ENCODE measurements at places on chromosomes 3 and 15.

- DNase-seq = no peak
Measured at GRCh38 chr3:112778353-112778948, 68.2 kb downstream of the CD200R1L start.

DNA sequence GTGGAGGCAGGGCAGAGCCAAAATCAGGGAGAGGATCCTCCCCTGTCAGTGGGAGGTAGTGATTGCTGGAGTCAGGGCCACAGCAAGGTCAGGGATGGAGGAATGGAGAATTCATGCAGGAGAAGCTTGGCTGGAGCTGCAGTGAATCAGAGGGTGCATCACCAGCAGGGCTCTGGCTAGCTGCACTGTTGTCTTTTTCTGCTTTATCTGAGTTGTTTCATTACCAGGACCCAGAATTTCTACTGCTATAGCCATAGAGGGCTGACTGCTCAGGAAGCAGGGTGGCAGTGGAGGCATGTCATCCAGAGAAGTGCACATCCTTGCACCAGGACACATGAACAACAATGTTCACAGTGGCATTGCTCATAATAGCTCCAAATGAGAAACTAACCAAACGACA lies 113.5 kb upstream of the GALNT15 start:
- no peak for DNase-seq

DNA sequence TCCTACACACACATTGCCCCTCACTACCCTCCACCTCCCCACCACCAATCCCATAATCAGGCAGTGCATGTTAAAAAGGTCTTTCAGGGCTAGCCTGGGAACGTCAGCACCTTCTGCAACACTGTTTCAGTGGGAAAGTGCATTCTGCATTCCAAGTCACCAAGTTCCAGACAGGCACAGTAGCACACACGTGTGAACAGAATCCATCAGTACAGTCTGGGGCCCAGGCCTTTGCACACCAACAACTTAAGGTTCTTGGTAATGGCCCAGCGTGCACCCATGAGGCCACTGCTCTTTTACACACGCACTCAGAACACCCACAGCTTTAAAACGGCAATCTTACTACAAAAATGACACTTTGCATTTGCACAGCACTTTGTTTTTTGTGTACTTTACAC lies 1.2 kb downstream of the ANXA2 start:
- DNase-seq = no peak

DNA sequence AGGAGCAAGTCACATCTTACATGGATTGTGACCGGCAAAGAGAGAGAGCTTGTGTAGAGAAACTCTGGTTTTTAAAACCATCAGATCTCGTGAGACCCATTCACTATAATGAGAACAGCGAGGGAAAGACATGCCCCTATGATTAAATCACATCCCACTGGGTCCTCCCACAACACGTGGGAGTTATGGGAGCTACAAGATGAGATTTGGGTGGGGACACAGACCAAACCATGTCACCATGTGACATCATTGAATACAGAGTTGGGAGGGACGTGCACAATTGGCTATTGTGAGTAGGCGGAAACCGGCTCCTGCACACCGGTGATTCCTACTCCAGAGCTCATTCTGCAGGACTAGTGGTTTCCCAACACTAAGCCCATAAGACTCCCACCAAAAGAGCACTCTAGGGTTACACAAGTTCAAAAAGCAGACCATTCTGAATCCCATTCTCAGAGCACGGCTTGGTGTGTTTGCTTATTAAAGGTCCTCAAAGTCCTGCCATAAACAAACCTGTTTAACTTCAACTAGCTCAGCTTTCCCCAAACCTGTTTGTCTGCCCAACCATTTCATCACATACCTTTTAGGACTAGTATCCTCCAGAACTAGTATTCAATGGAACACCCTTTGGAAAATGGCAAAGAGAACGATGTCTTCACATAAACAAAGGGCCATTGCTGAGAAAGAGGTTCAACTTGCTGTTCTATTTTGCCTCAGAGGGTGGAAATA lies 167.6 kb downstream of the TLE3 start:
- DNase-seq = no peak

DNA sequence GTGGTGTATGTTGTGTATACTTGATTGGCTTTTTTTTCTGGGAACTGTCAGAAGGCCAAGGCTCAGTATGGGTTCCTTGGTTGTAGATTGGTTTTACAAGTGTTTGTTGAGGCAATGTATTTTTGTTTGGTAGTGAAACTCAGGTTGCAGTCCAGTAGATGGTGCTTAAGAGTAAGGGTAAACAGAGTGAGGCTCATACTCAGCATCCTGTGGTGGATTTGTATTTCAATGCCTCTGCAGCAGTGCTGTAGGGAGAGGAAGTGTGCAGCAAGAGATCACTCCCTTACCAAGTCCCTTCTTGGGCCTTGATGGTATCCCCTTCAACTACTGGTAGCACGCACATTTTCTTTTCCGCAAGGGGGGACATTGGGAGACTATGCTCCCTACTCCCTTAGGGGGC lies 428.5 kb upstream of the CNTN3 start:
- no peak for DNase-seq

DNA sequence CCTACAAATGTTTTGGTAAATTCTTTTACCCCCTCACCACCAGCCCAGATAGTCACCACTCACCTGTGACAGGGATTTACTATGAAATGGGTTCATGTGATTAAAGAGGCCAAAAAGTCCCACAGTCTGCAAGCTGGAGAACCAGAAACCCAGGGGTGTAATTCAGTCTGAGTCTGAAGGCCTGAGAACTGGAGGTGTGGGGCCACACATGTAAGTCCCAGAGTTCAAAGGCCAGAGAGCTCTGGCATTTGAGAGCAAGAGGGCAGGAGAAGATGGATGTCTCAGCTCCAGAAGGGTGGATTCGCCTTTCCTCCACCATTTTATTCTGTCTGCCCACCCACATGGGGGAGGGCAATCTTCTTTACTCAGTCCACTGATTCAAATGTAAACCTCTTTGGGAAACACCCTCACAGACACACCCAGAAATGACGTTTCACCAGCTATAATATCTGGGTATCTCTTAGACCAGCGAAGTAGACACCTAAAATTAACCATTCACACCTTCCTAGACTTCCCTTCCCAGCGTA lies 11.9 kb downstream of the RTP3 start:
- no peak for DNase-seq

DNA sequence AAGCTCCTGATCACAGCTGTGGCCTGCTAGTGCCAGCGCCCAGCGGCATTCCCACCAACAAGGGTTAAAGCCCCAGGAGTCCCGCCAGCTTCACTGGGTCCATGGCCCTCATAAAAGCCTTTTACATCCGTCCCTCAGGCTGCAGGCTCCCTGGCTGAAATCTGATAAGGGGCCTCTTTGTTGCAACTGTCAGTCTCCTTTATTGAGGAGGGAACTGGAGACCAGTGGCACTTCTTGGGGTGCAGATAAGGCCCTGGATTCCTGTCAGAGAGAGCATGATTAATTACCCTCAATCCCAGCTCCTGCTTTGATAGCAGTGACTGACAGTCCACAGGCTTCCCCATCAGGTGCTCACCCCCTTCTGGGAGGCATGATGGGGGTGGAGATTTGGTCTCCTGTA lies 30.9 kb upstream of the CLK3 start:
- no peak for DNase-seq

- DNase-seq = no peak
Measured at GRCh38 chr3:108833611-108834010, 11.0 kb downstream of the TRAT1 start.

GRCh38 chr3:9497821-9498565 lies 55.6 kb downstream of the LHFPL4 start:
- no peak for DNase-seq

DNA sequence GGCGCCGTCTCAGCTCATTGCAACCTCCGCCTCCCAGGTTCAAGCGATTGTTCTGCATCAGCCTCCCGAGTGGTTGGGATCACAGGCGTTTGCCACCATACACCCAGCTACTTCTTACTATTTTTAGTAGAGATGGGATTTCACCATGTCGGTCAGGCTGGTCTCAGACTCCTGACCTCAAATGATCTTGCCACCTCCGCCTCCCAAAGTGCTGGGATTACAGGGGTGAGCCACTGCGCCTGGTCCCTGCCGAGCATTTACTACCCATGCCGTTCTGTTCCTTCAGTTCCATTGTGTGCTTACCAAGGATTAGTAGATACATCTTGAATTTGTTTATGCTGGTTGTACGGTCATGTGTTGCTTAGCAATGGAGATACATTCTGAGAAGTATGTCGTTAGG lies 10.3 kb downstream of the CHD2 start:
- DNase-seq = no peak

DNA sequence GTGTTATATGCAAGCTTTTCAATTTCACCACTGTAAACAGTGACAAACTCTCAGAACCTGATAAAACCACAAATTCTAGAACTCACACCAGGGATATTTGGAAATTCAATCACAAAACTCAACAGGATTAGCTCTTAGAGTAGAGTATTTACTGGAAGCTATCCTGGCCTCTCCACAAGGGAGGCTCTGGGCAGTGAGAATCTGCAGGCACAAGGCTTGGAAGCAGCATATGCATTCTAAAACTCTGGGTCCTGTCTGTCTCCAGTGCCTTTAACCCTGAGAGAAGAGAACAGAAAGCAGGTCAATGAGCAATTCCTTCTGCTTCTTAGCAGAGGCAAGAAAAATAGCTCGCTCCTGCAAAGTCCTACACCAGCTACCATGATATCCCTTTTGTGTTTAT lies 23.4 kb downstream of the PLSCR4 start:
- DNase-seq = no peak

DNA sequence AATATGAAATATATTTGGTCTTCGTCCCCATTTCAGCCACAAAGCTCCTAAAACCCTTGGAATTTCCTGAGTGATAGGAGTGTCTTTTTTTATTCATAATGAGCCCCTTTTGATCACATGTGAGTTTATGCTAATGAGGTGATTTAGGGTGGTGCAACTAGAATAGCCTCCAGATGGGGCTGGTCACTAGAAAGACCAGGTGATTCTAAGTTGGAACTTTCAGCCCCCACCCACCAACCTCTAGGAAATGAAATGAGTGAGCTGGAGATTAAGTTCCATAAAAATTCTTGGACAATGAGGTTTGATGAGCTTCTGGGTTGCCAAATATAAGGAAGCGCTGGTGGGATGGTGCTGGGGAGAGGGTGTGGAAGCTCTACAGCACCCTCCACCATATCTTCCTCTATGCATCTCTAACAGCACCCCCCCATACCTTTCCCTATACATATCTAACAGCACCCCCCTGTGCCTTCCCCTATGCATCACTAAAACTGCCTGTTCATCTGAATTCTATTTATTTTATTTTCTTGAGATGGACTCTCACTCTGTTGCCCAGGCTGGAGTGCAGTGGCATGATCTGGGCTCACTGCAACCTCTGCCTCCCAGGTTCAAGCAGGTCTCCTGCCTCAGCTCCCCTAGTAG lies 2.1 kb upstream of the SMCO1 start:
- no peak for DNase-seq

Measured in activated CD4-positive, CD25-positive, alpha-beta regulatory T cell (primary cell).